ENCODE measurements at places on chromosomes 1 and 21.

DNA sequence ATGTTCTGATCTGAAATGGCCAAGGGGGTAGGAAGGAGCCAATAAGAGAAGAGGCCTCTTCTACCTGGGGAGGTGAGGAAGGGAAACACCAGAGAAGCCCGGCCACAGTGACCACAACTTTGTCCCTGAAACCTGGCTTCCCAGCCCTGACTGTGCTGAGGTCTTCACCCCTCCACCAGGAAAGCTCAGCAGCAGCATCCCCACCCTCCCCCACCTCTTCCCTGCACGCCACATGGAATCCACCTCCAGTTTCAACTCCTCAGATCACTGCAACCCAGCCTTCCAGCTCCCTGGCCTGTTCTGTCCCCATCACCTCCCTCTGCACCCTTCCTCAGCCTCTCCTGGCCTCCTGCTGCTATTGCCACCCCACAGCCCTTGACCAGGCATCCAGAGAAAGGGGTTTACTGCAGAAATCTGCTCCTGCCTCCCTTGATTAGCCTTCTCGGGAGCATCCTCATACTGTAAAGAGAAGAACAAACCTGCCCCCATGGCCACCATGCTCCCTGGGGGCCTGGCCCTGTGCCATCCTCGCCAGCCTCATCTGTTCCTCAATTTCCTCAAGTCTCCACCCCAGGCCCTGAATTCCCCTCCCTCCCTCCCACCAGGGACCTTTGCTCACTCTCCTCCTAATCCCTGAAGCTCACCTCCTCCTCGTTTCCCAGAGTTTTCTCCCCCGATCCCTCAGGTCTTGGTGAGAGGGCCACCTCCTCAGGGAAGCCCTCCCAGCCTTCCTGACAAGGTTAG lies 450.9 kb downstream of the MATN1 start:
- DNase-seq, result no peak

- no peak for DNase-seq
Measured at GRCh38 chr1:29824025-29824424, 587.7 kb downstream of the PTPRU start.

DNA sequence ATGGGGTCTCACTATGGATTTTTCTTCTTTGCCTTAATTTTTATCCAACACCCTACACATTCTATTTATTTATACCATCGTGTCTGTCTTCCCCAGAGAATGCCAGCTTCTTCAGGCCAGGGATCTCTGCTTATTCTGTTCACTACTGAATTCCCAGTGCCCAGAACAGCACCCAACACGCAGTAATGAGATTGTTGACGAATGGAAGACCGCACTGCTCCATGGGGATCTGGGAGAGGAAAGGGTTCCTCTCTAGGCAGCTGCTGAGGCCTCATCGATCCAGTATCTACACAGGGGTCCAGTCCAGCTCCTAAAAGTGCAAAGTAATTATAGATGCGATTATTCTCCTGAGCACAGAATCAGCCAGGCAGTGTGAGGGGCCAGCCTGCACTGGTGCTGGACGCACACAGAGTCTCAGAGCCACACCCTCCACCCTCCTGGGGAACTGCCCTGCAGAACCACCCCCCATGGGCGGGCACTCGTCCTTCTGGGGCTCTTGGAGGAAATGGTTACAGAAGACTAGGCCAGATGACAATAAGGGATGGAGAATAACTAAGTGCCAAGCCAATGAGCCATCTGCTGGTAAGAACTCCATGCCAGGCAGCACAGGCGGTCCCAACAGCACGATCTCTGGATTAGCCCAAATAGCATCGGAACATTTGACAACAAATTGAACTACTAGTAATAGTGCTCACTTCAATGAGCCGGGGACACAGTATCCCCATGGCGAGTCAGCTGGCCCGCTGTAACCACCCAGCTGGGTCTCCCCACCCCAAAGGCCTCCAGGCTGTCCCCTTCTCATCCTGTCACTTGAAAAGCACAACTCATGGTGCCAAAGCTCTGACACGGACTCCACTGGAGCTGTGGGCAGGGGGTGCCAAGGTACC lies 1.7 kb upstream of the PDE9A start:
- DNase-seq, result peak; percentile 45

- no peak for DNase-seq
Measured at GRCh38 chr1:111289371-111289770, 1.3 kb upstream of the CHIA start.

Data from renal cortical epithelial cell (primary cell).